Activated CD4-positive, CD25-positive, alpha-beta regulatory T cell treated with anti-CD3 and anti-CD28 coated beads, Interleukin-2, amount 50 U/mL, for 72 hours (primary cell): ENCODE measurements at places on chromosomes 2 and 18.

GRCh38 chr18:9058406-9058805 lies 44.1 kb upstream of the NDUFV2 start:
- no peak for DNase-seq

GRCh38 chr2:232228971-232229894 lies 149.3 kb upstream of the ALPP start:
- DNase-seq = no peak

DNA sequence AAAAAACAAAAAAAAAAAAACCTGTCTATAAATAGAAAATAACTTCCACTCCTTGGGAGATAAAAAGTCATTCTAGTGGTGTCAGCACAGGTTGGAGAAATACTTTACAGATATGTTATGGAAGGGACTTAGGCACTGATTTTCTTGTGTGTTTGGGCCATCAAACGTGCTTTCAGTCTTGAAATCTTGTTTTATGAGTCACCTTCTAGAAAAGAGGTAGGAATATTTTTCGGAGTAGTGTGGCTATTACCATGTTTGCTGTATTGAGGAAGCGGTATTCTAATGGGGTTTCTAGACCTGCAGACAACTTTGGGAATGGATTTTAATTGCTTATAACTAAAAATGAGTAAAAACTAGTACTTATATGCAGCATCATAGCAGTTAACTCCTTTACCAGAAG lies 12.0 kb downstream of the HNMT start:
- DNase-seq = no peak

DNA sequence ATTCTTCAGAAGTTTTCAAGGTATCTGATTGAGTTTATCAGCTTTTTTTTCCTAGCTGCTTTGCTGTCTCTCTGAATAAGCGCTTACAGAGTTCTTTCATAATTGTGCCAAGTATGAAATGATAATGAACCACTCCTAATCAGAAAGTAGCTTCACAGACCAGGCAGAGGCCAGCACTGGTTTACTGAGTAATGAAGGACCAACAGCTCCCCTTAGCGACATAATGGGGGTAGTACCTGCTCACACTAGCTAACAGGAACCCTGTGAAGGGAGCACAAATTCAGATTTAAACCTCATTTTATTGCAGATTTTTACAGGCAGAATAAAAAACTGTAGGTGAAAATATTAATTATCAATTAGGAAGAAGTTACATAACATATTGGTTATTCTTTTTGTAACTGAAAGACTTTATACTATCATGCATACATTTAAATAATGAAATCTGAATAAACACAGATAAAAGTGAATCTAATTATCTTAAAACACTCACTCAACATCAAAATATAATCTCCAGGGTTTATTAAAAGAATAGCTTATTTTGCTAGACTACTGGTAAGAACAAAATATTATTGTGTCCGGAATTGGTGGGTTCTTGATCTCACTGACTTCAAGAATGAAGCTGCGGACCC lies 53.7 kb upstream of the LRRC30 start:
- no peak for DNase-seq

- no peak for DNase-seq
Observed at GRCh38 chr18:23828426-23828825, 139.2 kb downstream of the LAMA3 start.

DNA sequence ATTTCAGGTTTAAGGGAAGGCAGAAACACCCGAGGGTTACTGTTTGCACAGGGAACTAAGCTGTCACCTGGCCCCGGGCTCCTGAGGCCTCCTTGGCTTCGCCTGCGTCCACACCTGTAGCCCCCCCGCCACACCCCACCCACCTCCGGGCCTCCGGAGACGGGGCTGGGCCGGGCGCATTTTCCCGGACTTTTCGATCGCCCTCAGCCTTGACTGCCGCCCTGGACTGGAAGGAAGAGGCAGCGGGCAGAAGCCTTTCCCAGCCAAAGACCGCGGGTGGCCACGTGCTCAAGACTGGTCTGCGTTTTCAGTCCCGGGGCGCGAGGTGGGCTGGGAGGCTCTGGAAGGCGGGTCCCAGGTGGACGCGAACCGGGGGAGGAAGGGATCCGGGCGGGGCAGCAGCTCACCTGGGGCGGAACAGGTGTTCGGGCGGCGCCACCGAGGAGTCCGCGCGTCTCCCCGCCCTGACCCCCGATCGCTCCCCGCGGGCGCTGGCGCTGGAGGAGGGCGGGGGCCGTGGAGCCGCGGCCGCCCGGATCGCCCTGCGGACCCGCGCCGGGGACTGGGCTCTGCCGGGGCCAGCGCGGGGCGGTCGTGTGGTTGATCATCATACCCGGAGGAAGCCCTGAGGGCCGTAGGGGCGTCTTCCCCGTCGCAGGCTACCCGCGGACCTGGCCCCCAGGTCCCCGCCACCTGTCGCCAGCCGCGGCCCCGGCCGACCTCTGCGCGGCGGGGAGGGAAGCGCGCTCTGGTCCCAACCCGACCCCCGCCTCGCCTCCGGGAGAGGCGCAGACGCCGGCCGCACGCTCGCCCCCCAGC lies 3.2 kb downstream of the ID2 start:
- DNase-seq = peak; percentile 56

- DNase-seq = no peak
Observed at GRCh38 chr18:48938827-48939204, 11.9 kb downstream of the SMAD7 start.

GRCh38 chr2:3210257-3210656 lies 167.4 kb downstream of the EIPR1 start:
- DNase-seq = no peak

- DNase-seq = no peak
Observed at GRCh38 chr18:61248589-61248988, 84.6 kb upstream of the CDH20 start.

GRCh38 chr2:181348107-181348837 lies 108.9 kb upstream of the ITGA4 start:
- no peak for DNase-seq

DNA sequence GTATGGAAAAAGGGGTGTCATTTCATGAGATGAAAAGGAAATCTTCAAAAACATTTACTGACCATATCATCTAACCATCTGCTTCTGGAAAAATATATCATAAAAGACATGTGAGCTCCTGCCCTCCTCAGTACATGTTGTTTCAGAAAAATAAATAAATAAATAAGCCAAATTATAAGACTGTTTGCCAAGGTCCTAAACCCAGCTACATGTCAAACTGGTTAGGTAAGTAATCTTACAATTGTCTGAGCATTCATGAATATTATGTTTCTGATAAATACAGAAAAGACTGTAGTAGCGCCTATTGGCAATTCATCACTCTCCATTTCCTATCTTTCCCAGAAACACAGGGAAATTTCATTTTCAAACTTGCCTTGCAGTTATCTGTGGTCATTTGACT lies 138.9 kb upstream of the SETBP1 start:
- DNase-seq = no peak

DNA sequence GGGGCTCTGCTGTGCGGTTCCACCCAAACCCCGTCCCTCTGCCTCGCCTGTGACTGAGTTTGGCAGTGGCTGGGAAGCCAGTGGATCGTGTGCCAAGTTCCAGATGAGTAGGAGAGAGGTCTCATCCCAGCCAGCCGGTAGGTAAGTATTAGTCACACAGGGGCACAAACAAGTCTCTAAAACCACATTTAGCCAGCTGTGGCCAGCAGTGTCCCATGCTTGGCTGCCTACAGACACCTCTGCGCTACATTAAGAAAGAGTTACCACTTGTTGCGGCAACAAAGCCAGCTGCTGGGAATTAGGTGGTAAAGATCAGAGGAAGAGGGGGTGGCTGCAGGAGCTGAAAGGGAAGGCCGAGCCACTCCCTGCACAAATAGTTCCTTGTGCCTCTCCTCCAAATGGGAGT lies 81.2 kb downstream of the GATA6 start:
- DNase-seq = no peak

DNA sequence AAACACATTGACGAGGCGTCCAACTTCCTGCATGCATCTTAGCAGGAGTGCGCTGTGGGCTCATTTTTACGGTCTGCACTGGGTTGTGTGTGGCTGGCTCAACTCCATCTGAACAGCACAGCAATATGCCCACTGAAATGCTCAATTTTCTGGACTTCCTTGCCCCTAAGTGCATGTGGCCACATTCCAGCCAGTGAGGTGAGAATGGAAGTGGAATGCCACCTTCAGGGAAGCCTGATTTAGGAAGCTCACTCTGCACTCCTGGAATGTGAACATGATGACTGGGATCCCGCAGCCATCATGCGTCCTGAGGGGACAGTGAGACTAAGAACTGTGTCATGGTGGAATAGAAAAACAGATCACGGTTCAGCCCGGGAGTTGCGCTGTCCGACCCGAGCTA lies 76.2 kb downstream of the PSMG2 start:
- DNase-seq = no peak

- DNase-seq = no peak
Observed at GRCh38 chr2:231392431-231393148, 2.9 kb upstream of the B3GNT7 start.

DNA sequence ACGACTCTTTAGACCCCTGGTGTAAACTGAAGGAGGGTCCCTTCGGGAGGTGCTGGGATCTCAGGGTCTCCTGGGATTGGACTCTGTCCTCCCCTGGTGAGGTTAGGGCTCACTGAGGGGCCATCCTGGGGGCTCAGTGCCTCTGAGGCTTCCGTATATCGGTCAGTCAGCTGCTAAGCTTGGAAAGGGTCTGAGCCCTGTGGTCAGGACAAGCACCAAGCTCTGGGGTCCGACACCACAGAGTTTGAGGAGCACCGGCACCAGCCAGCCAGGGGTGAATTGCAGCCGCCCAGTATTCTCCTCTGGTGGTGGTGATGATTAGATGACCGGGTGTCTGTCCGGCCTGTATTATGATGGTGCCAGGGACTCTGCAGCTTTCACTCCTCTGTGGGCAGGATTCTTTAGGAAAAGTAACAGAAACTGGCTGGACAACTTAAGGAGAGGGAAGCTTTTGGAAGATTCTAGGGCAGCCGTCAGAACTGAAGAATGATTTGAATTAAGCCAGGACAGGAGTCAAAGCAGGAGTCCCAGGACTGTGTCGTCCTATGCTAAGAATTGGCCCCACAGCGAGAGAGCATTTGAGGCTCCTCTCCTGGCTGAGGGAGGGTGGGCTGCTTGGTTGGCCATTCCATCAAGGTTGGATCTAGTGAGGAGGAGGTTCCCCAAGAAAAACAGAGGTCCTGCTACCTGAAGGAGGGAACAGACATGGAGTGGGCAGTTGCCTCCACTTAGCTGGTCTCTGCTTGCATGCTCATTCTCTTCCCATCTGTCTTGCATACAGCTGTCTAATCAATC lies 158.6 kb upstream of the HS6ST1 start:
- DNase-seq = no peak

DNA sequence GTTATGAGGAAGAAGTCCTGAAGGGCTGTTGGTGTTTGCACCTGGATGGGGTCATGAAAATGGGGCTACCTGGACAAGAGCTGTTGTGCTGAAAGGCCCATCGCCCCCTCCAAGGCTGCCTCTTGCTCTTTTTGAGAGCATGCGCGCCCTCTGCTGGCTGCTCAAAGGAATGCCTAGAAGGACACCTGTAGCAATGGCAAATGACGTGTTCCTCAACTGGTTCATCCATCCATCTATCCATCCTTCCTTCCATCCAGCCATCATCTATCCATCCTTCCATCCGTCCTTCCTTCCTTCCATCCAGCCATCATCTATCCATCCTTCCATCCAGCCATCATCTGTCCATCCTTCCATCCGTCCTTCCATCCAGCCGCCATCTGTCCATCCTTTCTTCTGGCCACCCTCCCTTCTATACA lies 17.2 kb upstream of the RPL31 start:
- peak; percentile 79 for DNase-seq

DNA sequence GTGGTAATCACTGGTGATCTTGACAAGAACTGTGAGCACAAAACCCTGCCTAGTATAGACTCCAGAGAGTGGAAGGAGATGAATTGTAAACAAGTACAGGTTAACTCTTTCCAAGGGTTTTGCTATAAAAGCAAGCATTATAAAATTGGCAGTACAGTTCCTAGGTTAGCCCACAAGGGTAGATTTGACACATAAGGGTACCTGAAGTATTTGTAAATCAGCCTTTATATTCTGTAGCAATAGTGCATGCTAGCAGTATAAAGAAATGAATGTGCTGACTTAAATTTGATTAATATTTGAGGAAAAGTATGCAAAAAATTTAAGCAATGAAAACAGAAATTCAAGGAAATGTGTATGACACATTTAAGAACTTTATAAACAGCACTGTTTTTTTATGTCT lies 42.4 kb downstream of the SP3 start:
- no peak for DNase-seq

DNA sequence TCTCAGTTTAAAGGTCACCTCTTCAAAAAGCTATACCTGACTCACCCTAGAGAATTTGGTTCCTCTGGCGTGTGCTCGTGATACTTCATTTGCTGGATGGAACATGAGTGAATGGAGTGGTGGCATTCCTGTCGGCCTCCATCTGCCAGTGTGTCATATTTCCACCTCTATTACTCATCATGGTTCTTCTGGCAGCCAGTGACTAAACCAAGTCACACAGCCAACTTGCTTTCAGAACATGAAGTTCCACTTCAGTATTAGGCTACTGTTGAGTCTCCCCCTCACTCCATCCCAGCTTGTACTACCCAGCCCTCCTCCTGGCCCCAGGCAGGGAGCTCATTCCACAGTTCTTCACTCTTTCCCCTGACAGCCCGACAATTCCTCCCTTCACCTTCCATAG lies 169.8 kb downstream of the MREG start:
- no peak for DNase-seq

GRCh38 chr2:167275046-167275445 lies 386.8 kb downstream of the XIRP2 start:
- no peak for DNase-seq

- DNase-seq = no peak
Observed at GRCh38 chr2:108392029-108392428, 14.3 kb downstream of the SULT1C4 start.

- DNase-seq = no peak
Observed at GRCh38 chr18:70337139-70337972, 48.5 kb downstream of the SOCS6 start.

- DNase-seq = no peak
Observed at GRCh38 chr18:48781988-48782363, 168.8 kb downstream of the SMAD7 start.

DNA sequence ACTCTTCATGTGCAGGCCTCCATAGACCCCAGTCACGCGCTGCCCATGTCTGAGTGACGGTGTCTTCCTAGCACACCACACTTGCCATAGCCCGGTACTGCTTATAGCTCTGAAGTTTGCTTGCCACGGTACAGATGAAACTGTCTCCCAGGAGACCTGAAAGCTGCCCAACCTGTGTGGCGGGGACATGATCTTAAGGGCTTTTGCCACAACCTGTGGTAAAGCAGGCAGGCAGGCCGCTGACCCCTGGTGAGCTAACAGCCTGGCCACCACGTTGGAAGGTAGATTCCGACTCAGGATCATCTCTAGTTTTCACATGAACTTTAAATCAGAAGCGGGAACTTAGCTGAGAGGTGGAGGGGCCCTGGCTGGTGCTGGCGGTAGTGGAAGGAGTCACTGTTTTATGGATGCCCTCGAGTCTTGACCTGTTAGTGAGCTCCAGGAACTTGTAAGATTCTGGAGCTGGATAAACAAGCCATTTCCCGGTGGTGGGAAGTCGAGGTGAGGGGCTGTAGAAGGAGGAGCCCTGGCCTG lies 153.3 kb downstream of the ZNF236 start:
- DNase-seq = no peak

- DNase-seq = no peak
Observed at GRCh38 chr2:8889978-8890377, 52.6 kb upstream of the KIDINS220 start.

- no peak for DNase-seq
Observed at GRCh38 chr18:55236150-55236931, 277.1 kb upstream of the CCDC68 start.

- DNase-seq = no peak
Observed at GRCh38 chr2:21763501-21763900, 639.7 kb downstream of the TDRD15 start.

- DNase-seq = no peak
Observed at GRCh38 chr2:236656166-236656565, 86.5 kb downstream of the ACKR3 start.
